ENCODE measurements at places on chromosomes 6 and 20.

- no peak for DNase-seq
These were observed 588.4 kb upstream of the BTBD3 start for GRCh38 chr20:11329271-11329670.

- no peak for DNase-seq
These were observed 80.1 kb upstream of the PTPRK start for GRCh38 chr6:128600397-128600951.

DNA sequence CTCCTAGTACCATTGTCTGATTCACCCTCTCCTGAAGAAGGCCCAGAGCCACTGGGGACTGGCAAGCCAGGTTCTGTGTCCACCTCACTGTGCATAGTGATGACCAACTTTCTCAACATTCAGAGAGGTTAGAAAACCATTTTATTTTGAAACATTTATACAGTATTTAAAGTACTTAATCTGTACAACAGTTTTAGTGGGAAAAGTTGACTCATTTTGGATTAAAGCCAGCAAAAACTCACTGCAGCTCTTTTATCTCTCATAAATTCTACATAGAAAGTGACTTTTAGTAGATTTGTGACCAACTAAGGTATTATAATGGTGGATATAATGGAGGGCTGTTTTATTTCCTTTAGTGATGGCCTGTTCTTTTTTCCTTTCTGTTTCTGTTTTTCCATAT, 9.7 kb downstream of the TULP4 start:
- DNase-seq, result no peak

DNA sequence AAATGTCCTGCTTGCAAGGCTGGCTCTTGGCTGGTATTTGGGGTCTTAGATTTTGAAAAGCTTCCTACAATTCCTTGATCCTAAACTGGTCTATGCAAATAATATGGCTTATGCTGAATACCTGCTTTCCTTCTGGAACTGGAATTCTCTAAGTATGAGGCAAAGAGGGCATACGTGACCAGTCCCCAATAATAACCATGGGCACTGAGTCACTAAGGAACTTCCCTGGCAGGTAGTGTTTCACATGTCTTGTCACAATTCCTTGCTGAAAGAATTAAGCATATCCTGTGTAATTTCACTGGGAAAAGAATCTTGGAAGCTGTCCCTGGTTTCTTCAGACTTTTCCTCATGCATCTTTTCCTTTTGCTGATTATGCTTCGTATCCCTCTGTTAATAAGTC, 106.5 kb downstream of the MMS22L start:
- no peak for DNase-seq
